A549 treated with DMSO at 1 μM for 4 hours (cell line): ENCODE measurements at places on chromosomes 3 and 15. TPM values are rescaled to one million over a fixed set of nuclear protein-coding genes. Genes with fewer than 3 reads are reported as not detected.

TMOD3 gene
- total RNA-seq: 46.1 to 69.9 TPM (median 59.3 TPM) in 5 replicates

TTLL13 gene
- 0.14 to 0.16 TPM (median 0.15 TPM) in 4 of 5 replicates, not detected in the other for total RNA-seq

MNS1 gene
- total RNA-seq: 2.7 to 4.1 TPM (median 3.4 TPM) in 5 replicates

FRMD5 gene
- total RNA-seq: 3.9 to 5.6 TPM (median 4.2 TPM) in 5 replicates

TM6SF1 gene
- total RNA-seq: 0.07 to 0.17 TPM (median 0.13 TPM) in 4 of 5 replicates, not detected in the other

STX19 gene
- not detected in 5 replicates for total RNA-seq

TRIM71 gene
- 0.01 TPM in 1 of 5 replicates, not detected in the others for total RNA-seq
